ENCODE measurements at places on chromosomes 6 and 20.

- no peak for DNase-seq
These were observed 137.2 kb downstream of the SYNE1 start for GRCh38 chr6:152499931-152500330.

DNA sequence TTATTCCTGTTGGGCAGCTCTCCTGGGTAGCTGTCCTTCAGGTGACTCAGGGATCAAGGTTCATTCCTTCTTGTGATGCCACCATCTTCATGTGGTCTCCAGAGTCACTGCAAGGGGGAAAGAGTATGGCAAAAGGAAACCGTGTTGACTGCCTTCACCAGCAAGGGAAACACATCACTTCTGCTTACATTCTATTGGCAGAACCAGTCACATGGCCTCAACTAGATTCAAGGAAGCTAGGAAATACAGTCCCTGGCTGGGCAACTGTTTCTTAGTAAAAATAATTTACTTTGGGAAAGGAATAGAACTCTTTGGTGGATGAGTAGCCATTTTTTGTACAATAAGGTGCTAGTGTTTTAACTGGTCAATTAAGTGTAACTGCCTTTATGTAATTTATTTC lies 5.3 kb downstream of the ANKRD6 start:
- DNase-seq = no peak

- no peak for DNase-seq
These were observed 42.0 kb downstream of the SPDEF start for GRCh38 chr6:34514112-34514511.

DNA sequence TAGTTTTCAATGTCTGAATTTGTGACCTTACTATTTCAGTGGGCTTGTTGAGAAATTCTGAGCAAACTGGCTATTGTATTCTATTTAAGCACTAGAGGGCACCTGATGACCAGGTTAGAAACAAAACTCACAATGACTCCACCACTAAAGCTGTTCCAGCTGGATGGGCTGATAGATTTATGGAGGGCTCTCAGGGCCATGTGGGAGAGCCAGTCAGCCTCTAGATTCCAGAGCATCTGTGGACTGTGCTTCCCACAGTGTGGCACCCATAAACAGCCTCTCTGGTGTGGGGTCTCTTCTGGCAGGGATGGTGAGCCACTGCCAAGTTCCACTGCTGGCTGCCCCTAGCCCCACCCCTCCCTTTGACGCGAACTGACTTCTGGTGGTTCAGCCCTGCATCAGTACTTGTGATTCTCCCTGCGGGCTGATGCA lies 29.2 kb downstream of the C6orf58 start:
- DNase-seq = no peak

GRCh38 chr6:24933868-24934401 lies 1.8 kb downstream of the RIPOR2 start:
- DNase-seq = no peak

GRCh38 chr6:69180361-69181067 lies 545.4 kb downstream of the ADGRB3 start:
- no peak for DNase-seq

DNA sequence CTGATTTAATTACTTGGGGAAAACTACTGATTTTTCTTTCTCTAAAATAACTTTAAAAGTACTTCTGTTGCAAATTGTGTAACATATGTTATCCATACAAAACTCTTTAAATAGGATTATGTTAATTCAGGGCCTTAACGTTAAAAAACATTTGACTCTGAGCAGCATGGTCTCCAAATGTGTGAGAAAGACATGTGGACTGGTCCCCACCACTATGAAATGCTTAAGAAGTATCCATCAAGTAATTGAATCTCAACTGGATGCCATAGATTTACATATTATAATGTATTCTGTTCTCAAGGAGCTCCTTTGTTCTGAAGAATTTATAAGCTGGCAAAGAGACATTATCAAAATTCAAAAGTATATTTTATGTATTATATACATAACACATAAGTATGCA lies 130.8 kb upstream of the HEY2 start:
- DNase-seq = no peak

- DNase-seq = peak; percentile 33
These were observed 14.6 kb downstream of the CD40 start for GRCh38 chr20:46132705-46133120.

DNA sequence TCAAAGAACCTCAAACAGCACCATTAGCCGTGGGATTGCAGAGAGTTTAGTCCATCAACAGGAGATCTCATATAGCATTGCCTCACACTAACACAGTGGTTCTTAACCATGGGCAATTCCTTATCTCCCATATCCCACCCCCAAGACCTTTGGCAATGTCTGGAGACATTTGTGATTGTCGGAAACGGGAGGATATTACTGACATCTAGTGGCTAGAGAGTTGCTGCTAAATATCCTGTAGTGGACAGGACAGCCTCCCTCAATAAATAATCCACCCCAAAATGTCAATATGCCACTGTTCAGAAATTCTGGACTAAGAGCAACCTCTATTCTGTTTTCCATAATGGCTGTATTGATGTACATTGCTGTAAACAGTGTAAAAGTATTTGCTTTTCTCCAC lies 210.1 kb upstream of the CCN2 start:
- DNase-seq = no peak

DNA sequence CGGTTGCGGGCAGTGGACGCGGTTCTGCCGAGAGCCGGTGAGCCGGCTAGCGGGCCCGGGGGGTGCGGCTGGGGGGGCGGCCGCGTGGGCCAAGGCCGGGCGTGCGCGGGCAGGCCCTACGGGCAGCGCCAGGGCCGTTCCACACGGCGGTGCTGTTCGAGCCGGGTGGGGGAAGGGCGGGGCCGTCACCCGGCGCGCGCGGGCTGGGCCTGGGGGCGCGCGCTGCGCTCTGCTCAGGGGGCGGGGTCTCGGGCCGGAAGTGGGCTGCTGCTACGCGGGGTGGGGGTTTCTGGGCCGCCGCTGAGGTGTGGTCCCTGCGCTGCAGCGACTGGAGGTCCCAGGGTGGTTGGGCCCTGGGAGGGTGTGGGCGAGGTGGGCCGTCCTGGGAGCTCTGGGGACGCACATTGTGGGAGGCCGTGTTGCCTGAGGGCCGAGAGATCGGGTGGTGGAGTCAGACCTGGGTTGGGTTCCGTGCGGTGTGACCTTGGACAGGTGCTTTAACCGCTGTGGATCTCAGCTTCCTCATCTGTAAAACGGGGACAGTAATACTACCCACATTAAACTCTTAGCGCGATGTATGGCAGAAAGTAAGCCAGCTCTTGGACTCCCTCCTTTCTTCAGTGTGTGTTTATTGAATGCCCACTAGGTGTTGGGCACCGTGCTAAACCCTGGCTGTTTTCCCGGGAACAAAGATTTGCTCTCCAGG lies 391 bp downstream of the MAPRE1 start:
- DNase-seq = peak; percentile 8

- DNase-seq = no peak
These were observed 42.4 kb downstream of the RIPOR2 start for GRCh38 chr6:24893342-24893850.

DNA sequence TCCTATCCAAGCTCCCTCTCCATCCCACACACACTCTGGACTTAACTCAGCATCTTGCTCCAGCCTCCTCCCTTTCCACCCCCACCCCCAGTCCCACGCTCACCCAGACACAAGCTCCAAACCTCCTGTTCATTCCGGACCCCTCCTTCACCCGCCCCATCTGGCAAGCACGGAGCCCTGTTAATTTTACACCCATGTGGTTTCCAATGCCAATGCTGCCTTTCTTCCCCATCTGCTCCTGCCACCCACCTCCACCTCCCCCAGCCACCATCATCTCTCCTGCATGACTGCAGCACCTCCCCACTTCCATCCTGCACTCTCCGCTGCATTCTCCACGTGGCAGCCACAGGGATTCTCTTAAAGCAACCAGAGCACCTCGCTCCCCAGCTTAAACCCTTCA lies 9.9 kb upstream of the CDK5RAP1 start:
- DNase-seq = no peak

DNA sequence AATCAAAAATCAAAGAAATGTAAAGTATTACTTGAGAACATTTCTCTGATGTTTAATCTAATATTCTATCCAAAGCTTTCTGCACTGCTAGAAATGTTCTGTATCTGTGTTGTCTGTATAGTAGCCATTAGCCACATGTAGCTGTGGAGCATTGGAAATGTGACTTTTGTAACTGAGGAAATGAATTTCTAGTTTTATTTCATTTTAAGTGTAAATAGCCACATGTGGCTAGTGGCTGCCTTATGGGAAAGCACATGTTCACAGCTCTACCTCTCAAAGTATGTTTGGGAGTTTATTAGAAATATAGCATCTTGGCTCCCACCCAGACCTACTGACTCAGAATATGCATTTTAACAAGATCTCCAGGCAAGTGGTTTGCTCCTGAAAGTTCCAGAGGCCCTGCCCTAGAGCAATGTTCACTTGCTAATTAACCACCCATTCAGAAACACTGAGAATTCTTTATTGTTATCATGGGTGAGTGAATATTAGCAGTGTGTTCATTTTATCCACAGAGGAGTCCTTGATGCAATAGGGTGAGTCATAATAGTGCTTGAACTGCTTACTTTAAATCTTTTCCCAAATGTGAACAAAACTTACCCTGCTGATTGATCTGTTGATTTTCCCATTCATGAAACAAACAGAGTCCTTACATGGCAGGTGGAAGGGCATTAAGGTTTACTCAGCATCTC lies 282.7 kb downstream of the PLCB1 start:
- peak; percentile 37 for DNase-seq

GRCh38 chr6:27545271-27546046 lies 72.6 kb upstream of the ZNF184 start:
- no peak for DNase-seq

GRCh38 chr20:57243480-57244220 lies 22.8 kb downstream of the BMP7 start:
- peak; percentile 76 for DNase-seq

- no peak for DNase-seq
These were observed 50.5 kb upstream of the FRMD1 start for GRCh38 chr6:168129292-168130167.

- no peak for DNase-seq
These were observed 107.2 kb upstream of the PLEKHG1 start for GRCh38 chr6:150492507-150492906.

DNA sequence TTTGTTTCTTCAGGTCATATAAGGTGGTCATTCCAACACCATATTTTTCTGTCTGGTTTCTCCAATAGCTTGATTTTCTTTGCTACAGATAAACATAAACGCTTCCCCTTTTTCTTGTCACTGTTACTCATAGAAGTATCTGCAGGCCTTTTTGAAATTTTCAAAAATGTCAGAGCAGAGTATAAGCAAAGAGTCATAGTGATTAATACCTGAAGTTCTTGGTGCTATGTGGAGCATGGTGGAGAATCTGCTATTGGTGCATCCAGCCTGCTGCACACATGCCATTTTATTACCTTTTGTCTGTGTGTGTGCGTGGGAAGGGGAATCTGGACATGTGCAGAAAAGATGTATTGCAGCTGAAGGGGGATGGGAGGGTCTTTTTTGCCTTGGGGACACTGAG lies 19.7 kb downstream of the STX11 start:
- no peak for DNase-seq

GRCh38 chr6:105401247-105402089 lies 1.4 kb downstream of the PREP start:
- DNase-seq = no peak

DNA sequence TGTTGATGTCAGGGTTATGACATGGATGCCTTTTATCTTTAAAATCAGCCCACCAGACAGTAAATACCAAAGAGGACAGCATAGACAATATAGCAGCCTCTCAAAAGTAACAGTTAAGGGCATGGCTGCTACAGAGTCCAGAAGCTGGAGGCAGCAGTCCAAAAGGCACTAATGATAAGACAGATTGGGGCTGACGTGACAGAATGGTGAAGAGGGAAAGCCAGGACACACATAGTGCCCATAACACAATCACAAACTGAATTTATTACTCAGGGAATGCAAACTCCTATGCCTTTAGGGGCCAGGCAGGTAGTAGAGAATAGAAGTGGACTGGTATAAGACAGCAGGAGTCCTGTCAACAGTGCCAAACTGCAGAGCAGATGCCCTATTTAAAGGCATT lies 40.7 kb downstream of the TP53INP2 start:
- no peak for DNase-seq

GRCh38 chr20:40319056-40319455 lies 370.0 kb downstream of the MAFB start:
- no peak for DNase-seq

DNA sequence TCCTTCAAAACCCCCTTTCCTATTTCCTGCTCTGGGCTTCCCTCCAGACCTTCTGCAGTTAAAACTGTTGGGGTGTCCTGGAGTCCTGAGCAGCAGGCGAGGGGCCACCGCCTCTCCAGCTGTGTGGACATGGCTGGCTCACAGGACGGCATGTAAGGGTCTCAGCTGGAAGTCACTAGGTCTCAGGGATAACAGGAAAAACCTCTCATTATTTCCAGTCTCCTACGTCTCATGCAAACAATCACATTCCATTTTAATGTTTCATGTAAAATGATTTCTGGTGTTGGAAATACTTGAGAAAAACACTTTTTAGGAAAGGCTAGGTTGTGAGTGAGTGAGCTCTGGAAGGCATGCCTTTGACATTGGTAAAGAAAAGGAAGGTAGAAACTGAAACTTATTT lies 158.7 kb downstream of the SCML4 start:
- DNase-seq = no peak

- no peak for DNase-seq
These were observed 145.9 kb upstream of the HTR1E start for GRCh38 chr6:86791476-86791875.

GRCh38 chr20:7665376-7665775 lies 274.9 kb downstream of the HAO1 start:
- DNase-seq = no peak

- no peak for DNase-seq
These were observed 122.3 kb downstream of the CEBPB start for GRCh38 chr20:50312682-50313521.

- no peak for DNase-seq
These were observed 120.7 kb upstream of the SLC22A23 start for GRCh38 chr6:3577517-3577916.

DNA sequence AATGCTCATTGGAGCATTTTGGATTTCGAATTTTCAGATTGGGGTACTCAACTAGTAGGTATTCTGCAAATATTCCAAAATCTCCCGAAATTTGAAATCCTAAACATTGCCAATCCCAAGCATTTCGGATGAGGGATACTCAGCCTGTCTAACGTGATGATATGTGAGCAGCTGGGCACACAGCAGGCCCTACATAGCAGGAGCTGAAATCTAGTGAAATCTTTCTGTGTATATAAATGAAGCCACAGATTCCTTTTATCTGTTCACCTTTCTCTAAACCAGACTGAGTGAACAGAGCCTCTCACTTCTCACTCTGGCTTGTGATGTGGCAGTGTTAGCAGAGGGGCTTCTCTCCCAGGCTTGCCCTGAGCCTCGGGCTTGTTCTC lies 17.8 kb downstream of the STX16 start:
- no peak for DNase-seq
